GOT3 (cell line): ENCODE measurements at places on chromosomes 11 and 22.

DNA sequence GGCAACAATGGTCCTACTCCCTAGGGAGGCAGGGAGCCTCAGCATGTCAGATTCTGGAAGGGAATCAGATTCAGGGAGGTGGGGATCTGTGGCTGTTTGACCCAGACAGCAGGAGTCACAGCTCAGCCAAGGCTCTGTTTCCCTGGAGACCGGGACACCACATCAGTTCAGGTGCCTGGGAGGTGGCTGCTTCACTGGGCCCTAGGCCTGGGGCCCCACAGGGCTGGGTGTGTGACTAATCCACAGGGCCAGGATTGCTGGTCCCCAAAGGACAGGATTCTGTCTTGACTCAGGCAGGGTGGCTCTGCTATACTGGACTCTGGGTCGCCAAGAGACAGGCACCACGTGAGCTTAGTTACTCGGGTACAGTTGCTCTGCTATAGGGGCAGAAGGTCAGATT is 3.5 kb upstream of the OR5AN1 start:
- DNase-seq: no peak

DNA sequence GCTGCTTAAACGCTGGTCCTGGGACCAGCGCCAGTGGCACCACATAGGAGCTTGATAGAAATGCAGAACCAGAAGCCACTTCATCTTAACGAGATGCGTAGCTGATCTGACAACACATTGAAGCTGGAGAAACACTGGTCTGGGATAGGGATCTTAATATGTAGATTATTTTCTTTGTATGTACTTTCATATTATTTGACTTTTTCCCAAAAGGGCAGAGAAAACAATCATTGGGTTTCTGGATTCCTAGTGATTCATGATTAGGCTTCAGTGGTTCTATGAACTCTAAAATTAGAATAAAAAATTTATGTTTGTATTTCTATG is 12.3 kb downstream of the MPEG1 start:
- DNase-seq: no peak

GRCh38 chr22:36682811-36683210 is 20.7 kb downstream of the CACNG2 start:
- DNase-seq: no peak

DNA sequence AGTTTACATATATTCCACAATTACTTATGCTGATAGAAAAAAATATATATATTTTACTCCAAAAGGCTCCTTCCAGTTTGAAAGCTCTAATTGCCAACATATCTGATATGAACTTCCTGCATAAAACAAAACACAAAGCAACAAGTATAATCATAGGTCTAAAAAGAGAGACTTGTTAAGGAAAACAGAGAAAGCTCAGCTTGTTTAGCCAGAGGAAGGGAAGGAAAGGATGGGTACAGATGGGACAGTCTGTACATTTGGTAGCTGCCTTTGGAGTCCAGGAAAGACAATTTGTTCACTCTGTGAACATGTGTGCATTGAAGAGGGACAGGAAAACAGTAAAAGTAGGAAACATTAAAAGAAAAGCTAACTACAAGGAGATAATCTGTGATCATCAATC is 45.7 kb upstream of the AKIP1 start:
- no peak for DNase-seq

- no peak for DNase-seq
Measured at GRCh38 chr11:117068303-117068860, 29.8 kb downstream of the SIK3 start.

GRCh38 chr11:103359216-103359615 is 250.0 kb downstream of the DYNC2H1 start:
- no peak for DNase-seq

- DNase-seq: no peak
Measured at GRCh38 chr11:91984033-91984584, 240.5 kb upstream of the FAT3 start.

GRCh38 chr11:64036087-64037026 is 626 bp downstream of the FLRT1 start:
- DNase-seq: no peak

- no peak for DNase-seq
Measured at GRCh38 chr11:69969890-69970784, 108.0 kb upstream of the ANO1 start.

GRCh38 chr11:44629732-44630345 is 64.4 kb downstream of the CD82 start:
- DNase-seq: no peak

GRCh38 chr11:117826190-117826570 is 1.6 kb upstream of the FXYD2 start:
- no peak for DNase-seq

DNA sequence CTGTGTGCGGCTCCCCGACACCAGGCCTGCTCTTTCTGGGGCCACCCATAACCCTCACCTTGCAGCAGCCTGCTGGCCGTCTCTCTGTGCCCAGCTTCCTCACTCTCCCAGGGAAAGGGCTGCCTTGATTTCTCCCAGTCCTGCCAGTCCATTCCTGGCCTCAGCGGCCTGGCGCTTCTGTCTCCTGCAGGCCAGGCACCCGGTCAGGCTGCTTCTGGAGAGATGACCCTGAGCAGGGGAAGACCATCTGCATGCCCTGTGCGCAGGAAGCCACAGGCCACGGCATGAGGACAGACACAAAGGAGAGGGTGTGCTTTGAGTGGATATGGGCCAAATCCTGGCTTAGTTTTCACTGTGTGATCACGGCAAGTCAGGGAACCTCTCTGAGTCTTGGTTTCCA is 86.2 kb downstream of the TSPAN18 start:
- DNase-seq: no peak

DNA sequence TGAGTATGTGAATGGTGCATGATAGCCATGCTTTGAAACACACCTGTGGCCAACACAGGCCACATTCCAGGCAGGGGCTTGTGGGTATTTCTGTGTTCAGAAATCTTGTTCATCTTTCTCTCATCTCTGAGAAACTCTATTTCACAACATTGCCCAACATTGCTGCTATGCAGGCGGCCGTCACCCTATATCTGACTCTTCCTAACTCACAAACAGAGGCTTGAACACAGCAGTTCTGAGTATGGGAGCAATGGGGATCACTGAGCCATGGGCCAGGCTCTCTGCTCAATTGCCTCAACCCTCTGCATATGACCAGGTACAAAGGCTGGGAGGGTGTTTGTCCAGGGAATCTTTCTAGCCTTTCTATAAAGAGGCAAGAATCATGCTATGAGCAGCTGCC is 259.9 kb downstream of the BUD13 start:
- no peak for DNase-seq

DNA sequence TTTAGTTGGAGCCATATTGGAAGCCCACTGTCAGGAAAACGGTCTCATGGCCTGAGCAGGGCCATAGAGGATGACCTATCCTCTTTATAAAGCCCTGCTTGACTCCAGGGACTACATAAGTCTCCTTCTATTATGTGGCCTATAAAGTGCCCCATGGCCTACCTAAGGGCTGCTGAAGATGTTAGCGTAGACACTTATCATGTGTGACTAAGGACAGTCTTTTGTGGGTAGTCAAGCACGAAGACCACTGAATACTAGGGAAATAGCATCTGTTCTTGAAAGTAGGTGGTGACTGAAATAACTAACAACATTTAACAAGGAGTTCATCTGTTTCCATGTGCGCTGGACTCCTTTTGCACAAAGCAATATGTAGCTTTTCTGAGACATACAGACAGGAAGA is 117.1 kb downstream of the SWAP70 start:
- no peak for DNase-seq

GRCh38 chr22:44615602-44616180 is 86.3 kb upstream of the PRR5 start:
- no peak for DNase-seq

- no peak for DNase-seq
Measured at GRCh38 chr11:134818516-134818915, 406.5 kb upstream of the B3GAT1 start.

DNA sequence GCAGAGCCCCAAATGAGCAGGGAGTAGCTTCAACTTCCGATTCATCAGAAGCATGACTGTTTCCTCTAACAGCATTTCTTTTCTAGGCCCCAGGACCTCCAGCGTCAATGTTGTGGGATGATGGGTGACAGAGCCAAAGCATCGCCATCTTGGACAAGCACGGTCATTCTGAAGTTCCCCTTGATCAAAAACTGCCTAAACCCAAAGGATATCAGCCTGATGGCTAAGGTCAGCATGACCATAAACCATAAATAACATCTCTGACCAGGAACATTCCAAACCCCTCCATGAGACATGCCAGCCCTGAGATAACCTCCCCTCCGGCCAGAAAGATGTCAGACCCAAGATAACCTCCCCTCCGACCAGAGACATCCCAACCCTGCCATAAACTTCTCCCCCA is 28.8 kb upstream of the TREH start:
- DNase-seq: no peak

- DNase-seq: no peak
Measured at GRCh38 chr11:86688398-86689179, 16.2 kb upstream of the ME3 start.

DNA sequence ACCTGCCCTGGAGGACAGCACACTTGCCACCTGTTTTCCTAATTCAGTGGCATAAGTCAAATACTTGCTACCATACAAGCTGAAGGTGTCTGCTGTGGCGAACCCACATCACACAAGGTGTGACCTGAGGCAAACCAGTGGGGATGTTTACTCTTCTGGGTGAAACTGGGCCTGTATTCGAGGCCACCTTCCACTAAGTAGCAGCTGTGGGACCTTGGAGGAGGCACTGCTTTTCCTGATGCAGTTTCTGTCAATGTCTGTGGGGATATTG is 927.4 kb downstream of the BRD1 start:
- no peak for DNase-seq

- DNase-seq: no peak
Measured at GRCh38 chr11:121763526-121763925, 310.8 kb upstream of the SORL1-AS1 start.

- no peak for DNase-seq
Measured at GRCh38 chr11:84290647-84291046, 1004.5 kb upstream of the CCDC90B start.

GRCh38 chr11:41978945-41979344 is 519.5 kb upstream of the LRRC4C start:
- no peak for DNase-seq

GRCh38 chr11:10243896-10244575 is 50.0 kb downstream of the SBF2 start:
- no peak for DNase-seq

- no peak for DNase-seq
Measured at GRCh38 chr11:73914284-73914683, 36.5 kb upstream of the DNAJB13 start.

GRCh38 chr11:13782390-13783075 is 114.1 kb downstream of the FAR1 start:
- DNase-seq: no peak

GRCh38 chr11:21631991-21632390 is 560.9 kb upstream of the ANO5 start:
- DNase-seq: no peak

- DNase-seq: no peak
Measured at GRCh38 chr11:46296059-46296527, 18.6 kb downstream of the CREB3L1 start.

DNA sequence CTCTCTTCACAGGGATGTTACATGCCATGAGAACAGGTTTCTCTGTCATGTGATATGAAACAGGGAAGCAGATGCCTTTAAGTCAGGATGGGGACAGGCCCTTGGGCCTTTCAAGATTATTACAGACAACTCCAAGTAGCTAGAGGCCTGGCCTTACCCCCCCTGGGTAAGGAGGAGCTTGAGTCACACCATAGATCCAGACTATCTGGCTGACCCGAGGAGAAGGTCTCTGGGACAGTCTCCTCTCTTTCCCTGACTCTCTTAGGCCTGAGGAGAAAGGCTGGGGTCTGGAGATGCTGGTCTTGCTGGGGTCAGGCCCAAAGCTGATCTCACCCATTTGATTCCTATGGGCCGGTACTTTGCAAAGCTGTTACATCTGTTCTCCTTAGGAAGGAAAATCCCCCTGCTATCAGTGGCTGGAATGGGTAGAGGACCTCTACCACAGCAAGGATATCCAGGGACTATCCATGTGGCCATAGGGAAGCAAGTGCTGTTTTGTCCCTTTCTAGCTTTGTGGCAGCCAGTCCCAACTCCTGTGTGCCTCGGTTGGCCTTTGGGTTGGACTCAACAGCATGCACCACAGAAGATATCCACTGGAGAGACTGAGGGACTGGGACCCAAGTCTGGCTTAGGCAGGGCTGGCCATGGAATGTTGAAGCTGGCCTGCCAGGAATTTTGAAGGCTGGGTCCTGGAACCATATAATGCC is 25.2 kb downstream of the RELT start:
- no peak for DNase-seq

DNA sequence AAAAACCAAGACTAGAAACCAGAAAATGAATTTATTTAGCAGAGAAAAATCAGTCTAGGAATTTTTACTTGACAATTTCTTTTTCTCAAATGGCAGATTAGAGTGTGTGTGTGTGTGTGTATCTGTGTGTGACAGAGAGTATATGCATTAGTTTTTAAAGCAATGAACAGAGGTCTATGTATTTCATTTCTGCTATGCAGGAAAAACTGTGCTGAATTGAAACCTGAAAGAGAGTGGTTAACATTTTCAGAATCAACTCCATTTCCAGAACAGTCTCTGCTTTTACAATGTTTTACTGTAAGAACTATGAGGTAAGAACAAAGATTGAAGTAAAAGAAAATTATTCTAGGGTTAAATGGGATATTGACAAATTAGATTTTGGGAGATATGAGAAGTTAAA is 114.8 kb downstream of the GRM5 start:
- no peak for DNase-seq

DNA sequence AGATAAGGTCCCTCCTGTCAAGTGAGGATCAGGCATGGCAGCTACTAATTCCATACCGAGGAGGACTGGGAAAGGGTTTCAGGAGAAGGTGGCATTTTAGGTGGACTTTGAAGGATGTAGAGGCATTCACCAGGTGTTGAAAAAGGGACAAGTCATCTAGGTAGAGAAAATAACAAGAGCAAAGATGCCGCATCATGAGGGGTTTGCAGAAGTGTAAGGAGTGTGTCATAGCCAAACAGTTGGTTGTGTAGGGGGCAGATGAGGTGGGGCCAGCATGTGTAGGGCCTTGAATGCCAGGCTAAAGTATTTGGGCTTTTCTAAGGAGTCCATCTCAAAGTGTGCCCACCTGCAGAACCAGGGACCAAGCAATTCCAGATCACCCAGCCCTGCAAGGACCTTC is 11.6 kb upstream of the LRRC32 start:
- no peak for DNase-seq

DNA sequence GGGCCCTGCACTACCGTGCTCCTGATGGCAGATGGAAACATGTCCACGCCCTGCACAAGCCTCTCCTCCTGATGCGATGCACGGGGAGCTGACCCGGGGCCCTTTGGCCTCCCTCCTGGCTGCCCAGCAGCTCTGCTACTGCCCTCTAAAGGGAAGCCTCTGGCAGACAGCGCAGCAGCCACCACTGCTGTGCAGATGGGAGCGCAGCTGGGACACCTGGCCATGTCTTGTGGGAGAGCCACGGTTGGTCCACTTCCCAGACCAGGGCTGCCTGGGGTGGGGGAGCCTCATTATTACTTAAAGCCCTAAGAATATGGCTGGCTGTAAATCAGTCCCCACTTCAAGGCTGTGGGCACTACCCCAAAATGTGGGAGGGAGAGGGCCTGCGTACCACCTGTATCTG is 38.3 kb downstream of the TBX1 start:
- DNase-seq: no peak

GRCh38 chr11:122707901-122708300 is 52.4 kb downstream of the UBASH3B start:
- no peak for DNase-seq

- DNase-seq: no peak
Measured at GRCh38 chr11:65803797-65804492, 17.1 kb downstream of the OVOL1 start.
